ENCODE measurements at places on chromosomes 4 and X. TPM values are rescaled to one million over a fixed set of nuclear protein-coding genes. Genes with fewer than 3 reads are reported as not detected.

DNA sequence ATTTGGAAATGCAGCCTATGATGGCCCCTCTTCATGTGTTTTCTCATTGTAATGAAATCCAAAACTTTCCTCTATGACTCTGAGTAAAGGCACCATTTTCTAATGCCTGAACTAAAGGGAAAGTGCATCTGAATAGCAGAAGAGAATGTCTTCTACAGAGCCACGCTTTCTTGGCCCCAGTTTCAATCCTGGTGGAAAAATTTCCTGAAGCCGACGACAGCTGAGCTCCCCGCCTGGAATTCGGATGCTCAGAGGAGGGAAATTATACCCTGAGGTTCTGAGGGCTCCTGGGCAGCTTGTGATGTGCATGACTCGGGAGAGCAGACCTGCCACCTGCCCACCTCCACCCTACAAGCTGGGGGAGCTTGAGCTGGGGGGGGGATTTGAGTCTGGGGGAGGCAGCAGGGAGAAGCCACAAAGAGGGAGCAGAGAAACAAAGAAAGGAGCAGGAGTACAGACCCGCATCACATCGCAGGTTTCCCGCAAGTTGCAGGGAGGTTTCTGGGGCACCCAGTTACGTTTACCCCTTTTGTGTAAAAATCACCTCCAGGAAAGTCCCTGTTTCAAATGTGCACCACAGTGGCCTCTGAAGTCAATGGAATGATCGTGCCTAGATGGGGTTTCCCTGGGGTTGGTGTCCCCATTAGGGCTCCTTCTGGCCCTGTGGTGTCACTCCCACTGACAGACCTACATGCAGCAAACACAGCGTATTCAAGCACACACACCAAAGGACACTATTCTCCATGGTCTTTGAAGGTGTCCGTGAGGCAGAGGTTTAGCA, 145.6 kb upstream of the RBPJ start:
- no peaks in the 10 kb centered on the region for H3K36me3 ChIP-seq
- peaks cover 8% of the 10 kb centered on the region for H3K4me1 ChIP-seq
- DNase-seq = no peak
- no peak overlapping the region for H3K4me3 ChIP-seq
- H3K27ac ChIP-seq = no peak overlapping the region
- H3K27me3 ChIP-seq = peaks cover 7% of the 10 kb centered on the region

Gene H2BW2
- not detected for total RNA-seq

- H3K27ac ChIP-seq = peak overlapping the region; percentile 50
- no peak for DNase-seq
- H3K27me3 ChIP-seq = no peaks in the 10 kb centered on the region
- peaks cover 11% of the 10 kb centered on the region for H3K4me1 ChIP-seq
Observed at GRCh38 chr4:59122626-59123025, 2012.4 kb upstream of the IGFBP7 start.

GRCh38 chr4:74638001-74638400, 156.3 kb downstream of the BTC start:
- no peak for DNase-seq
- H3K27me3 ChIP-seq = no peaks in the 10 kb centered on the region
- H3K4me1 ChIP-seq = no peaks in the 10 kb centered on the region
- no peaks in the 10 kb centered on the region for H3K36me3 ChIP-seq

Gene CTAG1A
- not detected for total RNA-seq

Gene AKAP14
- total RNA-seq = not detected
